NCI-H1694 (cell line): ENCODE measurements at places on chromosomes 13 and 19.
A peak's percentile ranks its signal among the peaks of the same experiment; 100 is the strongest.

DNA sequence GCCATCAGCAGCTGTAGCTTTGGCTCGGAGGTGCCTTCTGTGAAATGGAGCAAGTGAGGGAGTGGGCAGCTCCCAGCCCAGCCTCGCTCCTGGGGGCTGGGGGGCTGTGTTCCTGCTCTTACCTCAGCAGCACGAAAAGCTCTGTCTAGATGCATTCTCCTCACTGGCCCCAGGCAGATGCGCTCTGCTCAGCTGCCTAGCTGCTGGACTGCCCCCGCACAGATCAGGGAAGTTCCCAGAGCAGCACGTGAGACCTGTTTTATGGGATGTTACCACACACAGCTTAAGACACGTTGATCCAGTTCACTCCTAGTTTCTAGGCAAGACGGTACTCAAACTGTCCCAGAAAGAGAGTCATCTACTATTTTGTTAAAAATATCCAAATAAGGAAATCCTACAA, 13.6 kb downstream of the LCP1 start:
- no peak for DNase-seq

GRCh38 chr13:113471844-113472243, 18.6 kb upstream of the ADPRHL1 start:
- no peak for DNase-seq

- no peak for DNase-seq
Measured at GRCh38 chr13:91045351-91046034, 302.0 kb upstream of the MIR17HG start.

DNA sequence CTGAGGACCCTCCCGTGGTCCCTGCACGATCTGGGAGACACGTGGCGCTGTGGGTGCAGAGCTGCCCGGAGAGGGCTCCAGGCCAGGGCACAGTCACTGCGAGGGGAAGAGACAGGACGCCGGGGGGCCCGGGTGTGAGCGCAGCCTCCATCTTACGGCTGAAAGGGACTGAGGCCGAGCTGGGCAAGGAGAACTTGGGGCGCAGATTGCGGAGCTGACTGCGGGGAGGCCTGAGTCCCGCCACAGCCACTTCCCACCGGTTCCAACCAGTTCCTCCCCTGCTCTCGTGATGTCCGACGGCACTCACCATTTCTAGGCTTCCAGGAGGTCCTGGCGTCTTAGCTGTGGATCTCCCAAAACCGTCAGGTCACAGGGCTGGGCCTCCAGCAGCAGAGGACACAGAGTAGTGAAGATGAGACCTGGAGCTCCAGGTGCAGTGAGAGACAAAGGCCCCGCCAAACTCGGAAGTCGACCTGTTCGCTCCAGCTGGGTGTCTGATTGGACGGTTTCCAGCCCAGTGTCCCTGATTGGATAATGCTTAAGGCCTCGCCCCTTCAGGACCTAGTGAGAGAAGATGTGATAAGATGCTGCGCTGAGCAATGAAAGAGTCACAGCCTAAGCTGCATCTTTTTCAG, 4.8 kb upstream of the ZNF253 start:
- no peak for DNase-seq

- DNase-seq, result no peak
Measured at GRCh38 chr19:23876261-23876660, 38.4 kb upstream of the ZNF726 start.

- no peak for DNase-seq
Measured at GRCh38 chr19:737591-738093, 13.3 kb upstream of the MISP start.

DNA sequence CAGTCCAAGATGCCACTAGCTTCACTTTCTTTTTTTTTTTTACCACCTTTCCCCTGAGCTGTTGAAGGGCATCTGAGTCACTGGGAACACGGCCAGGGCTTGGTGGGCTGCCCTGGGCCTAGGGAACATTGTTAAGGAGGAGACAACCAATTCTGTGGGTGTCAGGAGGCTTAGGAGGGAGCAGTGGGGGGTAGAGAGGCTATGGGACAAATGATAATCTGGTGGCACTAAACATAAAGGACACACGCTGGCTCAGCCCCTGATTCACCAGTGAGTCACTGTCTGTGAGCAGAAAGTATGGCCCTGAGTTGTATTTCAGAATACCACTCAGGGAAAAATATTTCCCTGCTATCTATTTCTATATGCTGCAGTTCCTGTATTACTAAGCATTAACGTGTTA, 207.8 kb downstream of the DCLK1 start:
- DNase-seq, result no peak

DNA sequence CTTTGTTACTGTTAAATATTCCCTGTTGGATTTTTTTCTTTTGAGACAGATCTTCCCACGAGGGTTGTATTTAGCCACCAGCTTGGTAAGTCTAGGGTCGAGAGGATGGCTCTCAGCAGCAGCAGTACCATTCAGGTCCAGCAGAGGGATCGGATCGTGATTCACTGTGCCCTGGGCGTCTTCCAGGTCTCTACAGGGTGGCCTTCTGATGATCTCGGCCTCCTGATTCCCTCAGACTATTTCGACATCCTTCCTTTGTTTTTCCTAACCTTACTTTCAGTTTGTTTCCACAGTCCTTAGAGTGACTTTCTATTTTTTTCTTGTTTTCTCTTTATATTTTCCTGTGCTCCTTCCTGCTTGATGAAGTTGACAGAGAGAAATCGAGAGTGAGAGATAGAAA, 1436.9 kb downstream of the UQCRFS1 start:
- DNase-seq, result peak; percentile 17

DNA sequence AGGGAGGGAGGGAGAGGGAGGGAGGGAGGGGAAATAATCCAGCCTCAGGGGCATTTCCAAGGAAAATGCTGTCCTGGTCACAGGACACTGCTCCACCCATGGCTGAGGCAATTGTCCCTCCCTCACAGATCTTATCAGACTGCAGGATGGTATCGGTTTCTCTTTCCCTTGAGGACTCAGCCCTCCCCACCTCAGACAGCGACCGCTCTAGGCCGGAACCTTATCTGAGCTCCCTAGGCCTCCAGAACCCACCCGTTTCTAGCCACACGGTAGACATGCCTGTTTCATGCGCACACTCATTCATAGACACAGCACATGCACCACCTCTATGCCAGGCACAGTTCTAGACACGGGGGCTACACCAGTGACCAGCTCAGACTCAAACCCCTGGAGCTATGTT, 10.0 kb upstream of the IZUMO2 start:
- no peak for DNase-seq

DNA sequence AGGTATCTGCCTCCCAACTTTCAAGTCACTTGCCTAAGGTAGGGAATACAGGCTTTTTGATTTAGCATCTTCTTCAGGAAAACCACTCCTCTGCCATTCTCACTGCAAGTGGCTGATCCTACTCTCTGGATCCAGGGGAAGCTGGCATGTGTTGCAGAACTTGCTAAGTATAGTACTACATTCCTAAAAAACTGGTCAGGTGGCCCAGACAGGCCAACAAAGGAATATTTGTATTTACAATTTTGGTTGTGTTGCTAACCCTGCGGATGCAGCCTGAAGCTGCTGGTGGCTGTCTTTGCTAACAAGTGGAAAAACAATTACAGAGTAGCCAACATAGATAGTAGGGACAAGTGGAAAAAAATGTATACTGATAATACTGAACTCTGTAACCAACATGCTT, 222.5 kb upstream of the STARD13 start:
- no peak for DNase-seq

- no peak for DNase-seq
Measured at GRCh38 chr13:27257233-27257568, 5.8 kb downstream of the RPL21 start.

GRCh38 chr13:52695856-52696255, 43.2 kb downstream of the SUGT1 start:
- no peak for DNase-seq

- DNase-seq, result no peak
Measured at GRCh38 chr13:109870696-109871370, 84.5 kb upstream of the IRS2 start.

DNA sequence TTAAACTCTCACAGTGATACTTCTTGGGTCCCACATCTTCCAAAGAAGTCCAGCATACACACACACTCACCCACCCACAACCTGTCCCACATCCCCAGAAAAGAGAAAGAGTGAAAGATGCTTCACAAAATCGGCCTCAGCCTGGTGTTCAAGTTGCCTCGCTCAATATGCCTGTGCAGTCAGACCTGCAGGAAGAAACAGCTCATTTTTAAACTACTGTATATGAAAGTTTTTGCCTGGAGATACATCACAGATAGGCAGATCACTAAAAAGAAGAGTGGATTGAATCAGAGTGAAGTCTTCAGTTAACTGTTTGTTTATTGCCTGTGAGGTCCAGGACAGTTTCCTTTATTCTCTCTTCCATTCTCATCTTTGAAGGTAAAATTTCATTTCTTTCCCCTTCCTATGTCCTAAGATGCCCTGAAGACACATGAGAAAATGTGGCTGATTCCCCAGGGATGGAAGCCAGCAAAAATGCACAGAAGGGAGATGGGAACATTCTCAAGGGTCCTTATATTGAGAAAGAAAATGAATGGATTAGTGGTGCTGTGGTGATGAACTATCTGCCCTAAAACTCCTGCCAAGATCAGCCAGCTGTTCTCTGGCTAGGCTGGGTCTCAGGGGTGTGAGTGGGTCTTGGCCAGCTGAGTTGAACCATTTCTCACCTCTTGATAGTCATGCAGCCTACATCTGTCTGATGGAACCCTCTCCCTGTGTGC, 259.0 kb downstream of the ITGBL1 start:
- no peak for DNase-seq

DNA sequence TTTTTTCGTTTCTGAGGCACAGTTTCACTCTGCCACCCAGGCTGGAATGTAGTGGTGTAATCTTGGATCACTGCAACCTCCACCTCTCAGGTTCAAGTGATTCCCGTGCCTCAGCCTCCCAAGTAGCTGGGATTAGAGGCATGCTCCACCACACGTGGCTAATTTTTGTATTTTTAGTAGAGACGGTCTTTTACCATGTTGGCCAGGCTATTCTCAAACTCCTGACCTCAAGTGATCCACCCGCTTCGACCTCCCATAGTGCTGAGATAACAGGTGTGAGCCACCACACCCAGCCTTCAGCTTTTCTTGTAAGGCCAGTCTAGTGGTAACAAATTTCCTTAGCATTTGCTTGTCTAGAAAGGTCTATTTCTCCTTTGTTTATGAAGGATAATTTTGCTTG, 46.2 kb downstream of the ZNF568 start:
- DNase-seq, result no peak

- no peak for DNase-seq
Measured at GRCh38 chr13:85536706-85537105, 262.5 kb downstream of the SLITRK6 start.

- no peak for DNase-seq
Measured at GRCh38 chr13:78625384-78625783, 22.0 kb upstream of the POU4F1 start.

GRCh38 chr19:23800271-23800670, 41.6 kb upstream of the ZNF681 start:
- DNase-seq, result no peak

DNA sequence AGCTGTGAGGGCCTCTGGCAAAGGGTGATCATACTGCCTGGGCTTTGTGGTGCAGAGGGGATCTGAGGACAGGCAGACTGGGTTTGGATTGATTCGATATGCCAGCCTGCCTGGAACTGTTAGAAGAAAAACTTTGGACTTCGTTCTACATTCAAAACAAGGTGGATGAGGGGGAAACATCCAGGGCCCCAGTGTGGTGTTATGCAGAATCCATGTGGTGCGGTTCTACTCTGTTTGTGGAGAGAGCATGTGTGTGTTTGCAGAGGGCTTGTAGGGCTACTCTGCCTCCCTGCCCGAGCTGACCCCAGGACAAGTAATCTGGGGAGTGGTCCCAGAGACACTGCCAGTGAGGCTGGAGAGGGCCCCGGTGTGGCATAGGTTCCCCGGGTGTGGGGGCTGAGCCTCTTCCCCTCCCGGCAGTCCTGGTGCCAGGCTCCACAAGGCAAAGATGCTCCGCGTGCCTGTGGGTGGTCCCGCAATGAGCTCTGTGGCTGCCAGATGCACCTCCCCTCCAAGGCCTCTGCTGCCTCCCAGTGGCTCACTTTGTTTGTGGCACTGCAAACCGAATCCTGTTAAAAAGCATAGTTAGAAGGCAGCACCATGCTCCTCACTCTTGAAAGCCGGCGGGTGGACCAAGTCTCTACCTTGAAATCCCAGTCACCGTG, 22.3 kb upstream of the TFDP1 start:
- peak; percentile 83 for DNase-seq

DNA sequence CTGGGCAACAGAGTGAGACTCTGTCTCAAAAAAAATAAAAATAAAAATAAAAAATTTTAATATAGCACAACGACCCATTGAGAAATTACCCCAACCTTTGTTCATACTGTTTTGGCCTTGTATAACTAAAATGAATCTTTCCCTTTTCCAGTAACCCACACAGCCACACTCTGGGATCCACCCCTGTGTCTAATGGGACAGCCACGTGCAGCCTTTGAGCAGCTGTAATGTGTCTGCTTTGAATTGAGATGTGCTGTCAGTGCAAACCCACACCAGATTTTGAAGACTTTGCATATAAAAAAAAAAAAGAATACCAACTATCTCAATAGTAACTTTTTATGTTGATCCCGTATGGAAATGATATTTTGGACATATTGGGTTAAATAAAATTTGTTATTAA, 112.7 kb upstream of the UBL3 start:
- no peak for DNase-seq

DNA sequence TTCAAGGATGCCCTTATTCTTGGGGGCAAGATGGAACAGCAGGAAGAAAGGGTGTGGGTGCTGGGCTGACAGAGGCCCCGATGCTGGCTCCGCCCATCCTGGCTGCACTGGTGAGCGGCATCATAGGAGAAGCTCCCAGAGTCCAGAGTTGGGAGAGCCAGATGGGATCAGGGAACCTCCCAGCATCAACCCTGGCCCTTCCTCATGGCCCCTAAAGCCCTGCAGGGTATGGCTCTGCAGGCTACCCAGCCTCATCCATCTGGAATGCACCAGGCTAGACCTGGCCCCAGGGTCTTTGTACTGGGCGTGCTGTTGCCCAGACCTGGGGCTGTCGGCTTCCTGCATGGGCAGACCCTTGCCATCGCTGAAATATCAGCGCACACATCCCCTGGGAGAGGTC, 7.9 kb upstream of the ELL start:
- DNase-seq, result no peak

- no peak for DNase-seq
Measured at GRCh38 chr19:9916719-9917118, 19.6 kb downstream of the OLFM2 start.

DNA sequence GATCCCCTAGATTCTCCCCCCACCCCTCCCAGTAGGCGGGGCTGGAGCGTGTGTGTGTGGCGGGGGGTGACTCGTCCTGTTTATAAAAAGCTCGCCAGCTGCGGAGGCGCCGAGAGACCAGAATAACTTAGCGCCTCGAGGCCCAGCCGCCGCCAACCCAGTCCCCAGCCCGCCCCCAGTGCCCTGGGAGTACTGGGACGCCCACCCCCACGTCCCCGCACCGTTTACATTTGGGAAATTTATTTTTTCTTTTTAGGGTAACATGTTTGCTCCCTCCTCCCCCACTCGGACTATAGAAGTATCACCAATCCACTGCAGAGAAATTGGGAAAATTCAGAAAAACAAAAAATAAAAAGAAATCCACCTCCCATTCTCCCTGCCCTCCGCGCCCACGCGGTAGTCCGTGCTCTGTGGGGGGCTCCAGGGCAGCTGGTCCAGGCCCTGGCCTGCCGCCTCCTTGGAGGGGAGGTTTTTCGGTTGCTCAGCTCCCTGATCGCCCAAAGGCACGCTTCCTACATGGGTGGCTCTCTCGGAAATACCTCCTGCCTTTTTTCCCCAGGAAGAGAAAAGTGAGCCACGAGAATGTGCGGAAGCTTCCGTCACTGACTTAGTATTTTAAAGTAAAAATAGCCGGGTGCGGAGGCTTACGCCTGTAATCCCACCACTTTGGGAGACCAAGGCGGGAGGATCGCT, 1.5 kb upstream of the RAB3A start:
- DNase-seq, result peak; percentile 63
